ENCODE measurements at places on chromosomes 2 and 18.

GRCh38 chr2:113211226-113212105 lies 37.7 kb downstream of the PSD4 start:
- no peak for DNase-seq

- DNase-seq = no peak
Measured at GRCh38 chr18:55402731-55403405, 185.1 kb downstream of the TCF4 start.

DNA sequence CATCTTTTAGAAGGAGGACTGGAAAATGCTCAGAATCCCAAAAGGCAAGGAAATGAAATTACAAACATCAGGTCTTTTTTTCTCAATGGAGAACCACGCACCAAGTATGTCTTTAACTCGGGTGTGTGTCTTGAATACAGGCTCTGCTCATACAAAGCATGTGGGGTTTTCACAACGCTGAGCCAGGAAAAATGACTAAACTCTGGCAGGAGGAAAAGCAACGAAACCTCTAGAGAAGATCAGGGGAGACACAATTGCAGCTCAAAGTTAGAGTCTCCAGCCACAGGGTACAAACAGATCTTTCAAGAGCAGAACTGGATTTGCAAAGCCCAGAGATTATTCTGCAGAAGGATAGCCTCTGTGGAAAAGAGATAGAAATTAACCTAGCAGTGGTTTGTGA lies 42.8 kb upstream of the TPO start:
- DNase-seq = no peak

DNA sequence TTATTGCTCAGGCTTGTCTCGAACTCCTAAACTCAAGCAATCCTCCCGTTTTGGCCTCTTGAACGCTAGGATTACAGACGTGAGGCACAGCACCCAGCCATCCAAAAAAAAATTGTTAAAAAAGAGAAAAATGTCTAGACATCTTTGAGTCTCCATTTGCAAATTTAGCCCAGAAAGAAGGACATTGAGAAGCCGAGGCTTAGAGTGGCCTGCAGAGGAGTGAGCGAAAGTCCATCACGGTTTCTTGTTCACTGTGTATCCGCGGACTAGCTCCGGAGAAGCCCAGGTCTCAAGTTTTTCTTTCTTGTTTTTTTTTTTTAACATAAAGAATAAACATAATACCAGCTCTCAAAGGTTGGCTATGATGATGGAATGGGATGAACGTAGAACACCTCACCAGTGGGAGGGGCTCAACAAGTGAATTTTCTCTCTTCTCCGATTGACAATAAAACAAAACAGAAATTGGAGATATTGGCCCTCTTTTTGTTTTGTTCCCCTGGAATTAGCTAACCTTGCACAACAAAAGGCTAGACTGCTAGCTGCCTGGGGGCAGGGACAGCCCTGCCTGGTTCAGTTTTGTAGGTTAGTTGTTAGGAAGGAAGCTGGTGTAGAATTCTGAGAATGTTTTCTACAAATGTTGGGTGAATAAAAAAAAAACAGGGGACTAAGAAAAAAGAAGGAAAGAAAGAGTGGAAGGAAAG lies 163.4 kb downstream of the MYCN start:
- DNase-seq = no peak

DNA sequence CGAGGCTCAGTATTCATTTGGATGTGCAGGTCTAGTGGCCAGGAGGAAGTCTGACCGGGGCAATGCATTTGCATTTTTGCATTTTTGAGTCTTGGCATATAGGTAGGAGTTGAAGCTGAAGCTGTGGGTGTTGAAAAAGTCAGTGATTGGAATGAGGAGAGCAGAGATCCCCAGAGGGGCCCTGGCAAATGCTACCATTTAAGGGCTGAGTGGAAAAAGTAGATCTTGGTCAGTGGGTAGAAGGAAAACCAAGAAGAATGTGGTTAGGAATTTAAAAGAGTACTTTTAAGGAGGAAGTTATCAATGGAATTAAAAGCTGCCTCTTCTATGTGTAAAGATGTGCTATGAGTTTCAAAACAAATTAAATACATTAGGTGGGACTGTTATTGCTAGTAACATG lies 143.0 kb downstream of the ZEB2 start:
- DNase-seq = no peak

- no peak for DNase-seq
Measured at GRCh38 chr2:52475590-52475989, 1292.0 kb upstream of the CHAC2 start.

- DNase-seq = no peak
Measured at GRCh38 chr2:179247318-179248023, 17.2 kb downstream of the SESTD1 start.

GRCh38 chr2:27960237-27960912 lies 69.8 kb downstream of the BABAM2 start:
- DNase-seq = no peak

DNA sequence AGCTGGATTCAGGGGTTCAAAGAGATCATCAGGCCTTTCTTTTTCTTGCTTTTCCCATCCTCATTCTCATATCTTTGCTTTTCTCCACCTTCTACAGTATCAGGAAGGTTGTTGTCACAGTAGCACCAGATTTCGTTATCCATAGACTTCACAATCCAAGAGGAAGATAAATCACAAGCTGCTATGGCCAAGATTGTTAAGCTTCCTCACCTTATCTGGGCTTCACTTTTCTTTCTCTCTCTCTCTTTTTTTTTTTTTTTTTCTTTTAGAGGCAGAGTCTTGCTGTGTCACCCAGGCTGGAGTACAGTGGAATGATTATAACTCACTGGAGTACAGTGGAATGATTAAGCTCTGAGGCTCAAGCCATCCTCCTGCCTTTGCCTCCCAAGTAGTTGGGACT lies 93.5 kb downstream of the TTC27 start:
- DNase-seq = no peak

- no peak for DNase-seq
Measured at GRCh38 chr18:48004577-48004976, 74.1 kb upstream of the SMAD2 start.
